ENCODE measurements at places on chromosomes 7 and 10.

- DNase-seq: no peak
Measured at GRCh38 chr10:75165684-75166622, 44.6 kb upstream of the VDAC2 start.

- no peak for DNase-seq
Measured at GRCh38 chr7:23687011-23687410, 7.0 kb downstream of the FAM221A start.

- DNase-seq: peak; percentile 25
Measured at GRCh38 chr10:122342293-122343134, 32.0 kb upstream of the PLEKHA1 start.

DNA sequence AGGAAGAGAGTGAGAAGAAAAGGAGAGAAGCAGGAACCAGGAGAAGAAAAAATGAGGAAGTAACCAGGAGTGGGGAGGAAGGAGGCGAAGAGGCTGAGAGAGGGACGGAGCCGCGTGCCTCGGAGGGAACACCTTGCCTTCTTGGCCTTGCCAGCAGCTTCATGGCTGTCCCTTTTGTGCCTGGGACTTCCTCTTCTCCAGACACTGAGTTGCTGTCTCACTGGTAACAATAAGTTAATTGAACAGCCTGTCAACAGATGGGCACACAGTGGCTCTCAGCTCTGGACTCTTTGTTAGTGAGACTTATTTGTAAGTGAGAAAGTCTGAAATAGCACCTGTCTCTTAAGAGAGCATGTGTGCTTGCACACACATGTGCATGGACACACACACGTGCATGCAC lies 83.2 kb downstream of the GATA3 start:
- no peak for DNase-seq

GRCh38 chr7:51430480-51431086 lies 114.0 kb upstream of the COBL start:
- DNase-seq: peak; percentile 16

DNA sequence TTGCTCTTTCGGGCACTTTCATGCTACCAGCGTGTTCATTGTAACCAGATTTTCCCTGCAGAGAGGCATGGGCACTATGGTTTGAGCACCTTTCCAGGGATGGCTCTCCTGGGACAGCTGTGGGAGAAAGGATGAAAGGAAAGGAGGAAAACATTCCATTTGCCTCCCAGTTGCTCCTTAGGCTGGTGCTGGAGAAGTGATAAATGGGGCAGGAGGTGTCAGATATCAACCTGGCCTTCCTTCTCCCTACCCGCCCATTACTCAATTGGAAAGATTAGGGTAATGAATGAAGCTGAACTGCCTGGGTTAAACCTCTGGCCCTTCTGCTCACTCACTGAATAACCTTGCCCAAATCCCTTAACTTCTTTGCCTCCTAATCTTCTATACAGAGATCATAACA lies 228.4 kb downstream of the PLXNA4 start:
- no peak for DNase-seq

GRCh38 chr7:24971333-24972165 lies 8.4 kb downstream of the OSBPL3 start:
- DNase-seq: no peak

DNA sequence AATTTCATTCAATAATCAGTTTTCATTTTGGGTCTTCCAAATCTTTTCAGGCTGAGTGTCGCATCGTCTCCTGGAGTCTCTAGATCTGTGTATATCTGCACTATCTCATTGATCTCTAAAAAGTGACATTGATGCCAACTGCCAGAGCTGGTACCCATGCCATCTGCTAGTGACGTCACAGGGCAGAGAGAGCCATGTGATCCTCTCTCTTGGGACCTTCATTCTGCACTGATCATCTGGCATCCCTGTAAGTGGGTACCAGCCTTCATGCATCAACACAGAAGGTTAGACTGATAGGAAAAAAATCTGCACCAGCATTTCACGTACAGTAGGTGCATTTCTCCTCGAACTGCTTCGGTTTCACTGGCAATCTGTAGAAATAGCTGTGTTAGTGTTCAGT lies at the start of gene NEUROD6:
TSS of gene NEUROD6 (minus strand) at position 124 of the 400 bp plus-strand sequence. CDS start 1,458 bp downstream, outside the sequence.
- DNase-seq: no peak

GRCh38 chr10:33214174-33214573 lies 120.3 kb downstream of the NRP1 start:
- no peak for DNase-seq

DNA sequence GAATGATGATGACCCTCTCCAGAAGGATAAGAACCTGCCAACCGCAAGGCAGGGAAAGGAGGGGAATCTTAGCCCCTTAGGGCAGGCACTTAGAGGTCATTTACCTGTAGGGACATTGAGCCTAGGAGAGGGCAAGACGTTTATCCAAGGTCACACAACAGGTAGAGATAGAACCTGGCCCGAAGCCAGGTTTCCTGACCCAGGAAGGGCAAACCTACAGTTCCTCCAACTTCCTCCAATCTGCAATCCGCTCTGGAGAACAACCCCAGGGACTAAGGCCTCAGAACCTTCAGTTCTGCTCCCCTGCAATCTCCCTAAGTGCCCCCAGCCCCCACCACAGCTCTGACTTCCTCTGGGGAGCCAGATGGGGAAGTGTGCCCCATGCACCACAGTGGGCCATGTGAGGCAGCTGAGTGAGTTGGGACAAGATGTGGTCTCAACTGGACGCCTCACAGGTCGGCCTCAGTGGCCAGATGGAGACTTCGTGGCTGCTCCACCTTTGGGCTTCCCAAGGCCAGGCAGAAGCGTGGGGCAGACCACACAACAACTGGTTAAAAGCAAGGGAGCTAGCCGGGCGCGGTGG lies 1.4 kb upstream of the PSAP start:
- DNase-seq: no peak

GRCh38 chr10:62727934-62728333 lies 76.6 kb upstream of the ADO start:
- no peak for DNase-seq

DNA sequence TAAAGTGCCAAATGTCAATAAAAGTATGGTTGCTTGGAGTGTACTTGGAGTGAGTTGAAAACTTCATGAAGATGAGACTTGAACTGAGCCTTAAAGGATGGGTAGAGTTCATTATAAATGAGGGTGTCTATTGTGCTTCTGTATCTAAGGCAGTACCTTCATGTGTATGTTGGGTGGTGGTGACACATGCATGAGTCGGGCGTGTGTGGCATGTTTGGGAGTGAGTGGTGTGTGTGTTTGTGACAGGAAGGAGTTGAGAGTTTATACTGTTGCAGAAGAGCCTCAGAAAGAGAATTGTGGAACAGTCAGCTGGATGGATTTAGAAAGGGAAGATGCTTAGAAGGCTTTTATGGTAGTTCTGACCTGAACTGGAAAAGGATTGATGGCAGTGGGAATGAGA lies 6.0 kb upstream of the ZRANB1 start:
- no peak for DNase-seq

DNA sequence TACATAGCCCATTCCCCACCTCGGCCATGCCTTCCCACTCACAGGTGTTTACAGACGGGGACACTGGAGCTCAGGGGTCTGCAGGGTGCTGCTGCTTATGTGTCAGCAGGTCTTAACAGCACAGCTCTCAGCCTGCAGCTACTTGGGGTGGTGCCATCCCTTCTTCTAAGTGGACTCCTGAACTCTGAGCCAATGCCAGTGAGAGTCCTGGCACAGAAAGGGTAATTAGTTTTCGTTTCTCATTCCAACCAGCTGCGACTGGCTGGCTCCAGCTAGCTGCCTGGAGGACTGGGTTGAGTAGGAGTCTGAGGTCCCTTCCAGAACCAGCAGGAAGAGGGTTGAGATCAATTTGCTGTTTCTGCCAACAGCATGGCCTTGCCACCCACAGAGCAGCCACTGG lies 88.3 kb upstream of the AGK start:
- DNase-seq: no peak

DNA sequence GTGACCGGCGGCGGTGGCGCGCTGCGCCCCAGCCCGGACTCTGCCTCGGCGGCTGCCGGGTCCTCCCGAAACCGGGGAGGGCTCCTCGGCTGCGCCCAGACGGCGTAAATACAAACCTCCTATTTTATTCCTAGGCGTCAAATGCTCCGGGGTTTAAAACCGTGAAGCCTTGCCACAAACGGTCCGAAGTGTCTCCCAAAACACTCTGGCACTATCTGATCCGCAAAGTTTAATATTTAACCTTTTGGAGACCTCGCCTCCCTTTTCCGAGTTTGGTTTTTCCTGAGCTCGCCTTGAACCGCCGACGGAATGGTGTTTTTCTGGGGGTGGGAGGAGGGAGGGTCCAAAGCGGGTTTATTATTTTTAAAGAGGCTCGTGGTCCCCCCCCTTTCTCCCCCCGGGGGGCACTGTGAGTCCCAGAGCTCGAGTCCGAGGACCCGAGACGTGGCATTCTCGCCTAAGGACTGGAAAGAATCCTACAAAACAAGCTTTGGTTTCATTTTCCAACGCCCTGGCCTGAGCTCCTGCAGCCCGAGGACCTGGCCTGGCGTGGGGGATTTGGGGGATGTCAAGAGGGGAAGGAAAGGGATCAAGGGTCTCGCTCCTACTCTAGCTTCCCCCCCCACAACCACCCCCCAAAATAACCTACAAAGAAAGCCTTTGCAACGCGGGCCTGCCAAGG lies 1.8 kb downstream of the TNRC18 start:
- DNase-seq: no peak
